Activated CD8-positive, alpha-beta memory T cell treated with anti-CD3 and anti-CD28 coated beads for 48 hours (primary cell): ENCODE measurements at places on chromosomes 1 and 21.

GRCh38 chr21:32921632-32922230 is 104.0 kb upstream of the OLIG2 start:
- no peak for DNase-seq

DNA sequence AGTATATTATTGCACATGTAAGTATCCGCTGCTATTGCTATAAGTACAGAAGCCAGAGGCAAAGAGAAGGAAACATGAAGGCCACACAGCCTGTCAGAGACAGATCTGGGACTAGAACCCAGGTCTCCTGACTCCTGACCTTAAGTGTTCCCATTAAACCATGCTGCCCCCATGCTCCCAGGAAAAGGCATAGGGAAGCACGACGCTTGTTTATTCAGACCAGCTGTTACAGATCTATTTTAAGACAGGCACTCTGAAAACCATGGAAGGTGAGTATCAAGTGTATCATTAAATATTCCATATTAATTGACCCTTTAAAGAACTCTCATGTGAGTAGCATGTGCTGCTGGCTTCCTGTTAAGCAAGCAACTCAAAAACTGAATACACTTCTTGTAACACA is 11.4 kb downstream of the VAV3 start:
- no peak for DNase-seq

GRCh38 chr1:89688607-89689006 is 55.7 kb downstream of the LRRC8C start:
- DNase-seq = no peak

GRCh38 chr1:115670476-115671175 is 28.9 kb downstream of the VANGL1 start:
- DNase-seq = no peak

- DNase-seq = no peak
Measured at GRCh38 chr1:224212618-224213061, 29.6 kb downstream of the DEGS1 start.

DNA sequence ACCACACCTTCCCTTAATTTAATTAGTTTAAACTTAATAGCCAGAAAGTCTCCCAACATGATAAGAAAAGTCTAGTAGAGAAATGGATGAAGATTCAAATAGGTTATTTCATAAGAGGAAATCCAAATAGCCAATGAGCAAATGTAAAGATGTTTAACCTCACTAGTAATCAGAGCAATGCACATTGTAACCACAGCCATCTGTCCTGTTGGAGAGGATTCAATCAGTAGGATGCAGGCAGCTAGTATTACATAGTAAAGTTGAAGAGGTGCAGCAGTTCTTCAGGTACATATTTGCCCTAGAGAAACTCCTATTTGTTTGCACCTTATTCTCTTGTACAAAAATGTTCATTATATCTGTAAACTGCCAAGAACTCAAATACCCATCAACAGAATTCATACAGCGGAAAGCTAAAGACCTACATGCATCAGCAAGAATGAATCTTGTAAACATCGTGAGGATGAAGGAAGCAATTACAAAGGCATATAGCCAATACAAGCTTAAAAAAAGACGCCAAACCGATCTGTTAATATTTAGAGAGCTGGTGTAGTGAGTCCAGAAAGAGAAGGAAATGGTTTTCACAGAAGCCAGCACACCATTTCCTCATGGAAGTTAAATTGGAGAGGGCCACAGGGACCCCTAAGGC is 27.9 kb downstream of the DIP2A start:
- DNase-seq = no peak

GRCh38 chr21:45894906-45895777 is 86.4 kb upstream of the COL6A1 start:
- no peak for DNase-seq

DNA sequence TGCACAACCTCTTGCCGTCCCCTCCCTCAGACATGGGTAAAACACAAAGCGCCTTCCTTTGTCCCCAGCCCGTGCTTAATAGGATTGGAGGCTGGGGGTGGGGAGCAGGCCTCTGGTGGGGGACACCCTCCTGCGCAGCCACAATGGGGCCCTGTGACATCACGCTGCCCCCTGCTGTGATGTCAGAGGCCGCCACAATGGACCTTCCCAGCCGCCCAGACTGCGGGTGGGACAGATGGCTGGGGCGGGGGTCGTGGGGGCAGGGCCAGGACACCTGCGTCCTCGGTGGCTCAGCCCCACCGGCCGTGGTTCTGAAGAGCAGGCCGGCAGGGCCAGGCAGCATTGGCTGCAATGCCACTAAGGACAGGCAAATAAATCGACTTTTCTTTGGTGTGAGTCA is 39.9 kb downstream of the EPHA2 start:
- no peak for DNase-seq

DNA sequence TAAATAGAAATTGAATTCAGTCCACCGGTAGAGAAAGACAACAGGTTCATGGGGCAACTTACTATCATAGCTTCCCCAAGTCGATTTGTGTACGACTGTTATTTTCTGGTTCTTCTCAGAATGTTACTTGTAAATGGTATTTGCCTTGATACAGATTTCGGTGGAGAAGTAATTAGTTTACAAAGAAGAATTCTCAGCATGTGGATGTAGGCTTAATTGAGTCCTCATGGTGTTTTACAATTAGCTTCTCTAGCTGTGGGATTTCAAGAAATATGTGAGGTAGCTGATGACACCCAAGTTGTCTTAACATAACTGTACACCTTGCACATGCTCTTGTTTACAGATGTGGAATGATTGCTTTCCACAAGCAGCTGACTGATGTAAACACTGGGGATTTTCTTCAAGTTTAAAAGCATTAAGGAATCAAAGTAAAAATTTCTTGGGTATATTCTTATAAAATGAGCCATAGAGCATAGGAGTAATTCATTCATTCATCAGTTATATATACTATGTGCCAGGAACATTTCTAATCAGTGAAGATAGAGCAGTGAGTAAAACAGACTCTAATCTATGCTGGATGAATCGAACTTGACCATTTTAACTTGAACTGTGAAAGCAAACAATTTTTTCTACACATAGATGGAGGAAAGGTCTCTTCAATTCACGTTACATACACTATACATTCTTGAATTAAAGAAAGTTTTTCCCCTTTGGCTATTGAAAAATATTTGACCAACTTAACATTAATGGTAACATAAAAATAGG is 1.4 kb downstream of the MACO1 start:
- DNase-seq = no peak

- DNase-seq = no peak
Measured at GRCh38 chr1:101262630-101263348, 26.0 kb downstream of the S1PR1 start.

- DNase-seq = no peak
Measured at GRCh38 chr1:53644496-53644895, 94.5 kb downstream of the GLIS1 start.

GRCh38 chr1:210703593-210703992 is 374.9 kb downstream of the HHAT start:
- DNase-seq = no peak

DNA sequence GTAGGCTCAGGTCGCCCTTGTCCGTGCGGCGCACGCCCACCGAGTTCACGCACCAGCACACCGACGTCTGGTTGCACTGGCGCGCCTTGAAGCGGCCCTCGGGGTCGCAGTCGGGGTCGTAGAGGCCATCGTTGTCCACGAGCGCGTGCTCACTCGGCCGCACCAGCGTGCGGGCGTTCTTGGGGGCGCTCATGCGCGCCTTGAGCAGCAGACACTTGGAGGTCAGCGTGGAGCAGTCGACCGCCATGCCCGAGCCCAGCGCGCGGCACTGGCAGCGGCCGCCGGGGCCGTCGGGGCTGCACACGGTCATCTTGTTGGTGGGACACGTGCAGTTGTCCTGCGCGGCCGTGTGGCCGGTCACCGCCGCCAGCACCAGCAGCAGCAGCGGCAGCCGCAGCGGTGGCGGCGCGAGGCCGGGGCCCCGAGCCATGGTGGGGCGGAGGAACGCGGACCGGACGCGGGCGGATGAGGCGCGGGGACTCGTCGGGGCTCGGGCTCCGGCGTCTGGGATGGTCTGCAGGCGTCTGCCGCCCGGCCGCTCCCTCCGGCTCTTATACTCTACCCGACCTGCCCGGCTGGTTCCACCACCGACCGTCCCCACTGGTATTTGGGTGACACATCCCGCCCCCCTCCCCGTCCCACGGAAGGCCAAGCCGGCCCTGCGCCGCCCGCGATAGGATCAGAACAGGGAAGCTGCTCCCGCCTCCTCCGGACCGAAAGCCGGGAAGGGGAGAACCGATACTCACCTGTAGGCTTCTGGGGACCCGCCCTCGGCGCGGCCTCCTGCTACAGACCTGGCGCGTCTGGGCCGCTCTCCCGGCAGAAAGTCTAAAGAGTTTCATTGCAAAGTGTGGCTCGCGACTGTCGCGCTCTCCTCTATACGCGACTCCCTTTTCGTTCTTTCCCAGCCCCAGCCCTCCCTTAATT is at the start of gene TACSTD2:
Gene TACSTD2 (minus strand): TSS at position 526 of the 927 bp plus-strand sequence. CDS start 96 bp downstream, at position 430.
- no peak for DNase-seq

- DNase-seq = no peak
Measured at GRCh38 chr21:39186676-39187075, 3.4 kb upstream of the PSMG1 start.

DNA sequence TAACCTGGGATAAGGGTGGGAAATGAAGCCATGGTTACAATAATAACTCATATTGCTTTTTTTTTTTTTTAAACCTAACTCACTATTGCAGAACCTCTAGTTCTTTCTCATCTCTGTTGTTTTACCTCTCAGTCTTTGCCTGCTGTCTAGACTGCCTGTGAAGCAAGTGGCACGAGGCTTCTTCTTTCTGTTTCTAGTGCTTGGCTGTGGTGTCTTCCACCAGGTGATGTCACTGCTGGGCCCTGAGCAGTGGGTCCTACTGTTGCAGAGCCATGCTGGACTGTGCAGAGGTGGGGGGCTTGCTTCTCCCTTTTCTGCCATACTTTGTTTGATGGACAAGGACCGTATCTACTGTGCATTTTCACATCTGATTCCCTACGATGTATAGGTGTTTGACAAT is 51.7 kb downstream of the ZNF326 start:
- no peak for DNase-seq

DNA sequence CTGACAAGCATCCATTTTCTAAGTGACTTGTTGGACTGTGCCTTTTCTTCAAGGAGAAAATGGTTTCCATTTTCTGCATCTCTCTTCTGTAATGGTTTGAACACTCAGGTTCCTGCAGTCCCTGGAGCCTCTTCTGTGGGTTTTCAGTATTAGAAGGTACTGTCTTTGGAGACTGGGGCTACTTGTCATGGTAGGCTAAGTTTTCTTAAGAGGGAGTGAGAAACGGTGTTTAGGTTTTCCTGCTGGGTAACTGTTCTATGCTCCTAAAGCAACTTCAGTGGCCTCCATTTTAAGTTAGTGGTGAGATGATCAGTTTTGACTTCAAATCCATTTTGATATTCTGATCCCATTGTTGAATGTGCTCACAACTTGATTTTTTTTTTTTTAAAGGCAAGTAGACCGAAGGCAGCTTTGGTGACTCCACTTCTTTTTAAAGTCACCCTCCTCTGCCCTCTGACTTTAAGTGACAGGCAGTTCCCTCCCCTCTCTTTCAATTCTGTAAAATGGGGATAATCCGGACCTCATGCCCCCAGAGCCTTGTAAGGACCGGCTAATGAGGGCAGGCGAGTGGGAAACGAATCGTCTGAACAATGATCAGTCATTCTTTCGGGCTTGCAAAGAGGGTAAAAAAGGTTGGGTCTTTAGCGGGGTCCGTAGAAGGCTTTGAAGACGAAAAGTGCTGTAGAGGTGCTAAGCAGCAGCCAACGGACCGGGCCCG is 1.0 kb upstream of the ARID1A start:
- DNase-seq = no peak

- DNase-seq = no peak
Measured at GRCh38 chr1:109149874-109150601, 36.1 kb downstream of the ELAPOR1 start.

GRCh38 chr1:53754484-53755312 is 15.7 kb upstream of the GLIS1 start:
- no peak for DNase-seq

GRCh38 chr1:244672946-244673682 is 20.2 kb downstream of the DESI2 start:
- DNase-seq = no peak

DNA sequence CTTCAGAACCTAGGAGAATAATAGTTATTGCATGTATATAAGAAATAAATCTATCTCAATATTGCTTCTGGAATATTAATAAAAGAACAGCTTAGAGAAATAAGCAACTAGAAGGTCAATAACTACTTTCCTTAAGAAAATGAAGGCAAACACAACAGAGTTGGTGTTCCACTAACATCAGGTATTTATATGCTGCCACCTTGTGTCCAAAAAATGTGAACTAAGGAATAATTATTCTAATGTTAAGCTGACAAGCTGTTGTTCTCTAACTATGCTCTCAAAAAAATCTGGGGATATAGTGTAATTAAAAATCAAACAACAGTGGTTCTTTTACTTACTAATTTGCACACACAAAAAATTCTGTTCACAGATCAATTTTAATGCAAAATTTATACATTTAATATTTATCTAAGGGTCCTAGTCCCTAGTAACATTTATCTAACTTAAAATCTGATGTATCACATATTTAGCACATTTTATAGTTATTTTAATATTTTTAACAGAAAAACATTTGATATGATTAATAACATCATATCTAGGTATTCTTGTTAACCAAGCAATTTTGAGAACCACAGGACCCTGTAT is 39.6 kb downstream of the UCHL5 start:
- no peak for DNase-seq

GRCh38 chr1:209045331-209046057 is 538.0 kb upstream of the CAMK1G start:
- DNase-seq = no peak

GRCh38 chr1:31943546-31944184 is 5.5 kb upstream of the PTP4A2 start:
- no peak for DNase-seq

- DNase-seq = no peak
Measured at GRCh38 chr1:230195199-230195598, 128.2 kb downstream of the GALNT2 start.

GRCh38 chr1:26862781-26863684 is at the start of gene SFN:
SFN (plus strand) TSS chr1:26863149; CDS start chr1:26863213, 64 bp downstream.
- no peak for DNase-seq

DNA sequence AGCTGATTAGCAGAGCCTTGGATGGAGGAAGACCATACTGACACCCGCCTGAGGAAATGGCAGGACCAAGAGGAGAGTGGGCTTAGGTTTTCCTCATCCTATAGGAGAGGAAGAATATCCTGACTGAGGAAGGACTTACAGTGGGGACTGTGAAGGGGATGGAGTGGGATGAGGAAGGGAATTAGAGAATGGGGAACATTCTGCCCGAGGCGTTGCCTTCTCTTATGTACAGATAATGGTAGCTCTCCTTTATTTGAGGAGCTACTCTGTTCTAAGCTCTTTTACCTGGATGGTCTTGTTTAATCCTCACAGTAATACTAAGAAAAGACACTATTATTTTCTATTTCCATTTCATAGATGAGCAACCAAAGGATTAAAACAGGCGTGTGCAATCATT is 56.0 kb downstream of the OLFML3 start:
- no peak for DNase-seq

DNA sequence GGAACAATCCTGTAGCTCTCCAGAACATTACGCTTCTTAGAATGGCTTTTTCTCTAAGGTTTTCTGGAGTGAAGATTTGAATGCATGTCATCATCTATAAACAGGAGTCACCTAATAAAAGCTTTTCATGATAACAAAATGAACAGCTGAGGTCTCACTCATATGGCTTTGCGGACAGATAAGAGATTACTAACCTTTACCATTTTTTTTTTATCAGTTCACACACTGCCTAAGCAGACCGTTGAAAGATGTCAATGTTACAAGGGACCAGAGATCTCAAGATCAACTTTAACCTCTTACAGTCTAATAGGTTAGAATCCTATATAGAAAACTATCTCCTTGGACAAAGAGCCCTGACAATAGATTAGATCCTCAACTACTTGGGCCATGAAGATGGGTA is 41.4 kb downstream of the SCMH1 start:
- no peak for DNase-seq
